Heart right ventricle (tissue), 16 donors: ENCODE measurements at places on chromosomes 2 and 18. TPM values are rescaled to one million over a fixed set of nuclear protein-coding genes. Genes with fewer than 3 reads are reported as not detected.

The ABCG8 gene
- total RNA-seq: not detected

The CHST9 gene
- 8.8 TPM for total RNA-seq

The MYCN gene
- total RNA-seq: 0.30 TPM

The LOXL3 gene
- total RNA-seq: 9.2 TPM

The IL36G gene
- total RNA-seq: not detected

The SLC5A7 gene
- 0.11 TPM for total RNA-seq

The ANKRD23 gene
- total RNA-seq: 3.9 TPM

The SDC1 gene
- total RNA-seq: 0.30 TPM

The CTAGE1 gene
- total RNA-seq: not detected

The SETBP1 gene
- total RNA-seq: 12.0 TPM

GRCh38 chr2:235749771-235750160 lies 255.9 kb downstream of the AGAP1 start:
- peaks cover 21% of the 10 kb centered on the region for H3K36me3 ChIP-seq
- H3K4me1 ChIP-seq: peaks cover 12% of the 10 kb centered on the region
- H3K4me3 ChIP-seq: no peak overlapping the region
- no peaks in the 10 kb centered on the region for H3K27me3 ChIP-seq
- H3K27ac ChIP-seq: no peak overlapping the region
- DNase-seq: no peak

- H3K4me3 ChIP-seq: no peak overlapping the region
- DNase-seq: no peak
- H3K27me3 ChIP-seq: no peaks in the 10 kb centered on the region
- no peak overlapping the region for H3K27ac ChIP-seq
Observed at GRCh38 chr18:49529596-49529995, 32.3 kb upstream of the LIPG start.

DNA sequence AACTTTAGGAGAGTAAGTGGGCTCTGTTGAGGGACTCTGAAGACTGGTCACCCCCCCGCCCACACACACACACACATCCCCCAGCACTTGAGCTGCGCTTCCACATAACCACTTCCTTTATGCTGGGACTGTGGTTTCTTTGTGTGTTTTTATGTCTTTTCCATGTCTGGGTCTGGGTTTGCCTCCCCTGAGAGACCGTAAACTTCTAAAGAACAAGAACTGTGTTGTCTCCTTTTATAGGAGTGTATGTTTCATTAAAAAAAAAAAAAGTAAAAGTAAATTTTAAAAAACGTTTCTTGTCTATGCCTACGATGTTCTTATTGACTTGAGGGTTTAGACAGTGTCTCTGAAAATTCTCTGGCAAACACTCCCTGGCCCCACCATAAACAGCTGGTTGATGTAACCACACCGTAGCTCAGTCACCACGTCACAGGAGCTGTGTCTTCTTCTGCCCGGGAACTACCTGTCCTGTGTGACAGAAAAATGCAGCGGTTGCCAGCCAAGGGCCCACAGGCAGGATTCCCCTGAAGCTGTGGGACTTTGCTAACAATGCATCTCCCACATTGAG lies 68.0 kb downstream of the KLHL29 start:
- no peak overlapping the region for H3K4me3 ChIP-seq
- no peaks in the 10 kb centered on the region for H3K4me1 ChIP-seq
- H3K27me3 ChIP-seq: no peaks in the 10 kb centered on the region
- DNase-seq: no peak

GRCh38 chr2:157508676-157509075 lies 64.8 kb upstream of the CYTIP start:
- no peak for DNase-seq
- no peak overlapping the region for H3K27ac ChIP-seq
- no peaks in the 10 kb centered on the region for H3K4me1 ChIP-seq

GRCh38 chr2:233202531-233202944 lies 48.9 kb upstream of the ATG16L1 start:
- H3K27ac ChIP-seq: no peak overlapping the region
- H3K36me3 ChIP-seq: no peaks in the 10 kb centered on the region
- no peaks in the 10 kb centered on the region for H3K27me3 ChIP-seq
- no peak for DNase-seq
- no peak overlapping the region for H3K4me3 ChIP-seq

DNA sequence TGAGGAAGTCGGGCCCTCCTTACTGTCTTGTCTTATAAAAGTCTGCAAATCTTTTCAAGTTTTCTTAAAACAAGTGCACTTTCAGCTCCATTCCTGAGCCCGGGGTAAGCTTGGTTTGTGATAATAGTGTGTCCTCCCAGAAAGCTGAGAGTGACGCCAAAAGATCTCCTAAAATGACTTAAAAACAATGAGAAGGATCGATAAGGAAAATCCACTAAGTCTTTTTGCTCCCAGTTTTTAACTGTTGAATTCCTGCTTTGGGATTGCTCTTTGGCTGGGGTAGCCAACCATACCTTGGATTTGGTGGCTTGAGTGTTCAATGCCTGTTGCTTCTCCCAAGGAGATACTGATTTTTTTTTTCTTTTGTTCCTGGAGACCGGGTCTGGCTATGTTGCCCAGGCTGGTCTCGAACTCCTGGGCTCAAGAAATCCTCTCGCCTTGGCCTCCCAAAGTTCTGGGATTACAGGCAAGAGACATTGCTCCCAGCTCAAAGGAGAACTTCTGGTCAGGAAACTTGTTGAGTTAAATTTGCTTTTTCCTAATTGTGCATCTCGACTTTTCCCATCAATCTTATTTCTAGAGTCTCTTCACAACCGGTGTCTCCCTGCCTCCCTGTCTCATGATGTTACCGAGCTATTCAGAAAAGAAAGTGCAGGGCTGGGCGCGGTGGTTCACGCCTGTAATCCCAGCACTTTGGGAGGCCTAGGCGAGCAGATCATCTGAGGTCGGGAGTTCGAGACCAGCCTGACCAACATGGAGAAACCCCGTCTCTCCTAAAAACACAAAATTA lies 3.0 kb downstream of the TGIF1 start:
- H3K27me3 ChIP-seq: no peaks in the 10 kb centered on the region
- H3K36me3 ChIP-seq: no peaks in the 10 kb centered on the region
- peak overlapping the region; percentile 97 for H3K4me3 ChIP-seq
- peaks cover 22% of the 10 kb centered on the region for H3K4me1 ChIP-seq
- H3K27ac ChIP-seq: peak overlapping the region; percentile 100
- DNase-seq: no peak

DNA sequence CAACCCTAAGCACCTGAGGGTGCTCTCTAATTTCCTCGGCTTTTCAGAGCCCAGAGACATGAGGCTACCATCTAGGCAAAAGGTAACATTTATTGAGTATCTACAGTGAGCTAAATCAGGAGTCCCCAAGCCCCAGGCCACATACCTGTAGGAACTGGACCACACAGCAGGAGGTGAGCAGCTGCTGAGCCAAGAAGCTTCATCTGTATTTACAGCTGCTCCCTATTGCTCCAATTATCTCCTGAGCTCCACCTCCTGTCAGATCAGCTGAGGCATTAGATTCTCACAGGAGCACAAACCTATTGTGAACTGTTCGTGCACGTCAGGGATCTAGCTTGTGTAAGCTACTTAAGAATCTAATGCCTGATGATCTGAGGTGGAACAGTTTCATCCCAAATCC lies 70.2 kb downstream of the RND3 start:
- H3K4me1 ChIP-seq: no peaks in the 10 kb centered on the region
- no peaks in the 10 kb centered on the region for H3K27me3 ChIP-seq
- no peak overlapping the region for H3K4me3 ChIP-seq
- no peaks in the 10 kb centered on the region for H3K36me3 ChIP-seq
- no peak for DNase-seq

DNA sequence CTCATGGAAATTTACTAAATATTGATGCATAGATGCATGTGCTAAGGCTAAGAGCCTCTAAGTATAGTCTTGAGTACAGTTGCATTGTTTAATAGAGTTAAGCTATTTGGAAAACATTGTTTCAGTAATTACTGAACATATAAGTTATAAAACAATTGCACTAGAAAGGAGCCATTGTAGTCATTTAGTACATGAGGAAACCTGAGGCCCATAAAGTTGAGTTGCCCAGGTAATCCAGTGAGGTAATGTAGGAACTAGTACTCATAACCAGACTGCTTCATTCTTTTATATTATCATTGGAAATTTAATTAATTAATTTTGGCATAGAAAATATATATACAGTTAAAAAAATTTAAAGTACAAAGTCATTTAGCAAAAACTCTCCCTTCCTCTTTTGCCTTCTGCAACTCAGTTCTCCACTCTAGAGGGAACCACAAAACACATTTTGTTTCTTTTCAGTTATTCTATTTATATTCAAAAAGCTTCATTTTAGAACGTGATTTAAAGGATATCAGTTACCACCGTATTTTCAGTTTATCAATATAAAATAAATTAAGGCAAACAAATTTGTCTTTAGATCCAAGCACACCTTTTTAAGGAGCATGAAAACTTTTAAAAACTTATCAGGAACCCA lies 27.8 kb upstream of the TBR1 start:
- no peaks in the 10 kb centered on the region for H3K27me3 ChIP-seq
- no peak overlapping the region for H3K4me3 ChIP-seq
- no peak for DNase-seq
- H3K4me1 ChIP-seq: no peaks in the 10 kb centered on the region
- no peak overlapping the region for H3K27ac ChIP-seq
- peaks cover 34% of the 10 kb centered on the region for H3K36me3 ChIP-seq

GRCh38 chr18:63159590-63159989 lies 160.0 kb downstream of the BCL2 start:
- H3K27me3 ChIP-seq: no peaks in the 10 kb centered on the region
- DNase-seq: no peak
- no peaks in the 10 kb centered on the region for H3K36me3 ChIP-seq
- H3K4me3 ChIP-seq: no peak overlapping the region
- peaks cover 16% of the 10 kb centered on the region for H3K4me1 ChIP-seq

- H3K27me3 ChIP-seq: no peaks in the 10 kb centered on the region
- H3K27ac ChIP-seq: no peak overlapping the region
- no peak overlapping the region for H3K4me3 ChIP-seq
- no peaks in the 10 kb centered on the region for H3K4me1 ChIP-seq
Observed at GRCh38 chr2:39059366-39059952, 61.4 kb downstream of the SOS1 start.

- no peak overlapping the region for H3K4me3 ChIP-seq
- H3K4me1 ChIP-seq: peaks cover 60% of the 10 kb centered on the region
- peaks cover 96% of the 10 kb centered on the region for H3K27me3 ChIP-seq
- H3K36me3 ChIP-seq: no peaks in the 10 kb centered on the region
- H3K27ac ChIP-seq: no peak overlapping the region
- DNase-seq: no peak
Observed at GRCh38 chr2:44942304-44943030, 965 bp downstream of the SIX3 start.

DNA sequence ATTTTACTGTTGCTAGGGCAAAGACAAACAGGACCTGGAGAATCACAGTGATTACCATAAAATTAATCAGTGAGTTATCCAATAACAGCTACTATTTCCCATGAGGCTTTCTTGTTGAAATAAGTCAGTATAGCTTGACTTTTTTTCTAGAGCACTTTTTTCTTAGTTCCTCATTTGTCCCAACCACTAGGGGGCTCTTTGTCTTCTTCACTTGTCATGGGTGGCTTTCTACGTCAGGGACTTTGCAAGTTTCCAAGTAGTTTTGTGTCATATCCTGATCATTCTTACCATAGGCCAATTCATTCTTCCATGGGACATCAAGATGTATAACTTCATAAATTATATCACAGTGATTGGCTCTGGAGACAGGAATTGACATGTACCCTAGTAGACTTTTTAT lies 1019.6 kb upstream of the PIK3C3 start:
- no peak overlapping the region for H3K27ac ChIP-seq
- no peaks in the 10 kb centered on the region for H3K4me1 ChIP-seq
- no peak for DNase-seq
- no peaks in the 10 kb centered on the region for H3K36me3 ChIP-seq
- no peaks in the 10 kb centered on the region for H3K27me3 ChIP-seq

- no peak overlapping the region for H3K4me3 ChIP-seq
- no peaks in the 10 kb centered on the region for H3K36me3 ChIP-seq
- peaks cover 59% of the 10 kb centered on the region for H3K4me1 ChIP-seq
Observed at GRCh38 chr2:230751062-230751461, 38.4 kb downstream of the CAB39 start.

- no peaks in the 10 kb centered on the region for H3K27me3 ChIP-seq
- no peaks in the 10 kb centered on the region for H3K4me1 ChIP-seq
- H3K4me3 ChIP-seq: no peak overlapping the region
- no peak overlapping the region for H3K27ac ChIP-seq
- no peaks in the 10 kb centered on the region for H3K36me3 ChIP-seq
- DNase-seq: no peak
Observed at GRCh38 chr2:165371356-165371755, 98.1 kb upstream of the CSRNP3 start.

GRCh38 chr2:77512507-77512906 lies 9.7 kb downstream of the LRRTM4 start:
- H3K4me3 ChIP-seq: no peak overlapping the region
- H3K4me1 ChIP-seq: no peaks in the 10 kb centered on the region
- DNase-seq: no peak
- H3K36me3 ChIP-seq: no peaks in the 10 kb centered on the region
- H3K27ac ChIP-seq: no peak overlapping the region

- no peak for DNase-seq
- no peak overlapping the region for H3K27ac ChIP-seq
- no peak overlapping the region for H3K4me3 ChIP-seq
- no peaks in the 10 kb centered on the region for H3K4me1 ChIP-seq
Observed at GRCh38 chr18:45284174-45284573, 331.1 kb upstream of the SLC14A2 start.

DNA sequence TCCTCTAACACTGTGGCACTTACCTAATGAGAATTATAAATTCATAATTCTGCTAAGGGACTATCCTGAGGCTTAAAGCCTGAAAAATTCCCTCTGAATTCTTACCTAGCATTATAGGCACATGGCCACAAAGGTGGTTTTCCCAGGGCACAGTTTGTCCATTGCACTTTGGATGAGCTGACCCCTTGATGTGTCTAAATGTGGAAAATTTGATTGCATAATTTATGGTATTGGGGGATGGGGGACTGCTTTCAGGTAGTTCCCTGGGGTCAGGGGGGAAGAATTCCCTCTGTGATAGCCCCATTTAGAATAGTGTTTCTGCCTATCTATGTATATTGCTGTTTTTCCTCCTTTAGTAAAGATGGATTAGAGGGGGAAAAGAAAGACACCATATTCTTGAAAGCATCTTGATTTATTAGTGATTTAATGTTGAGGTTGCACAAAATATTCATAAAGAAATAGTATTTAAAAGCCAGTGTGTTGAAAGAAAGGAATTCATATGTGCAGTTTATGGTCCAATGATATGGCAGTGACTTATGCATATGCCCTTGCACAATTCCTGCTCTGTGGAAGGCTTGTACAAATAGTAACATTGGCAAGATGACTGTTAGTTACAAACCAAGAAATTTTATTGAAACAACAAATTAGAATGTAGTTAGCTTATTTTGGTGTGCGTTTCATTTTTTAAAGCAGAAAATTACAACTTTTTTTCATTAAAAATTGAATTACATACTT lies 8.7 kb upstream of the HTR2B start:
- H3K27me3 ChIP-seq: no peaks in the 10 kb centered on the region
- H3K4me1 ChIP-seq: no peaks in the 10 kb centered on the region
- H3K27ac ChIP-seq: no peak overlapping the region
- H3K36me3 ChIP-seq: no peaks in the 10 kb centered on the region

- H3K27me3 ChIP-seq: no peaks in the 10 kb centered on the region
- no peak for DNase-seq
- H3K36me3 ChIP-seq: no peaks in the 10 kb centered on the region
- H3K4me1 ChIP-seq: peaks cover 37% of the 10 kb centered on the region
Observed at GRCh38 chr18:13258921-13259320, 40.4 kb downstream of the LDLRAD4 start.

GRCh38 chr2:35228584-35228983 lies 1127.0 kb upstream of the CRIM1 start:
- no peaks in the 10 kb centered on the region for H3K27me3 ChIP-seq
- DNase-seq: no peak
- H3K36me3 ChIP-seq: no peaks in the 10 kb centered on the region
- no peak overlapping the region for H3K4me3 ChIP-seq
- H3K27ac ChIP-seq: no peak overlapping the region

GRCh38 chr18:69689121-69689759 lies 258.4 kb downstream of the CD226 start:
- no peak for DNase-seq
- H3K27ac ChIP-seq: no peak overlapping the region
- H3K4me1 ChIP-seq: no peaks in the 10 kb centered on the region
- H3K36me3 ChIP-seq: no peaks in the 10 kb centered on the region
- no peaks in the 10 kb centered on the region for H3K27me3 ChIP-seq
- H3K4me3 ChIP-seq: no peak overlapping the region
